ENCODE measurements at places on chromosomes 12 and 14.
A peak's percentile ranks its signal among the peaks of the same experiment; 100 is the strongest.

- DNase-seq, result no peak
Observed at GRCh38 chr14:43204816-43205215, 1302.3 kb downstream of the FSCB start.

GRCh38 chr14:55306938-55307589, 35.8 kb downstream of the FBXO34 start:
- DNase-seq, result peak; percentile 99

GRCh38 chr14:56170028-56170427, 51.8 kb downstream of the PELI2 start:
- no peak for DNase-seq

DNA sequence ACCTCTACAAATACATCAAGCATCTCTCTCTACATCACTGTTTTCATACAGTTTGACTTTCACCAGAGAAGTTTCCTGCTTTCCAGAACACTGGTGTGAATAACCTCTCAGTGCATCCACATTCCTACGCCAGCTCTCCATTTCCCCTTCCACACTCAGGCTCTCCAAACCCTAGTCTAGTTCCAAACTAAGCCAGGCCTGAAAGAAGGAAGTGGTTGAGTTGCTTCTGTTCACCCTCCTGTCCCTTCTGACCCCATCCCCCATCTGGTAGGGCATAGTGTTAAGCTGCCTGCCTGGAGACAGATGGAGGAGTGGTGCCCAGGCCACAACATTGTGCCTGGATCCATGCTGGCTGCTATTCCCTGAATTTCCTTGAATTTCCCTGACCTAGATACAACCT, 132.4 kb downstream of the GPR65 start:
- DNase-seq, result no peak

GRCh38 chr14:105368910-105369652, 29.3 kb upstream of the TEX22 start:
- no peak for DNase-seq

GRCh38 chr14:67426983-67427606, 15.1 kb upstream of the PLEK2 start:
- peak; percentile 69 for DNase-seq

GRCh38 chr12:38161123-38162000, 155.2 kb upstream of the ALG10B start:
- DNase-seq, result no peak

GRCh38 chr14:75496755-75497154, 25.5 kb upstream of the BATF start:
- DNase-seq, result no peak

GRCh38 chr14:53953002-53953827, 3.4 kb downstream of the BMP4 start:
- DNase-seq, result peak; percentile 54

DNA sequence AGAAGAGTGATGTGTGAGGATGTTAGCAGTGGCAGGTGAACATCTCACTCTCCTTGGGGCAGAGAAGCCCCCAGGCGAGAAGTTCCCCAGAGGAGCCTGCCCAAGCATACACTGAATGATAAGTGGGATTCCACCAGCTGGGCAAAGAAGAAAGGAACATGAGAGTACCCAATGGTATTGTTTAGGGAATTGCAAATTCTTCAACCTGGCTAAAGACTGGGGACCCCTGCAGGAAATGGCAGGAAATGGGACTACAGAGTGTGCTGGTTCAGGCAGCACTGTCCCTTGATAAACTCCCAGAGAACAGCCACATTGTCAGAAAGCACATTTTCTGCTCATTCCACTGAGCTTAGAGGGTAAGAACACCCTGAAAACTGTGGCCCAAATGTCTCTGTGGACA, 121.3 kb downstream of the RPS29 start:
- no peak for DNase-seq

GRCh38 chr12:2477009-2477766, 317.6 kb upstream of the FKBP4 start:
- DNase-seq, result no peak

DNA sequence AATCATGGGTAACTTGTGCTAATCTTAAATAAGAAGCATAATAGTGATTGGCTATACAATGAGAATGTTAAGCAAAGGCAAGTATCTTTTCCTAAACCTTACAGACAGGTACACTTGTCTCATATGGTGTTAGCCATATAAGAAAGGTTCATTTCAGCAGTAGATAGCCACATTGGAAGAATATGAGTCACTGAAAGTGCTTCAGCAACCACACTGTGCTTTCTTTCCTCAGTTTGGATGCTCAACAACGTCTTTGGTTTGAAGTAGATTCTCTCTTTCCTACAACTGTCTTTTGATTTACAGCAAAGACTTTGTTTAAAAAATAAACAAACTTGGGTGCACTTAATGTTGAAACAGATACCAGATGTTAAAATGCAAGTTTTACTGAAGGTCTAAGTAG, 8.9 kb downstream of the DDHD1 start:
- no peak for DNase-seq

DNA sequence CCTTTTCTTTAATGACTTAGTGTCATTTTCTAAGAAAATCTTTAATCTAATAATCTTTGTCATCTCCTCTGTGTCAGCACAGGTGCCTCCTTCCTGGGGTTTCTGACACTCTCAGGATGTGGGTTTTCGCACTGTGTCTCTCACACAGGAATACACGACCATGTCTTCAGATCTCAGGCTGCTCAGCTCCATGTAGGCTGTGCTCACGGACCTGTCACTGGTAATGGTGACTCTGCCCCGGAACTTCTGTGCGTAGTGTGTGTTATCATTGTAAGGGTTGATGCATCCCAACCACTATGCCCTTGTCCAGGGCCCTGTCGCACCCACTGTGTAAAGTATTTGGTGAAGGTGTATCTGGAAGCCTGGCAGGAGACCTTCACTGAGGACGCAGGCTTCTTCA, 647.8 kb downstream of the TMEM121 start:
- no peak for DNase-seq

DNA sequence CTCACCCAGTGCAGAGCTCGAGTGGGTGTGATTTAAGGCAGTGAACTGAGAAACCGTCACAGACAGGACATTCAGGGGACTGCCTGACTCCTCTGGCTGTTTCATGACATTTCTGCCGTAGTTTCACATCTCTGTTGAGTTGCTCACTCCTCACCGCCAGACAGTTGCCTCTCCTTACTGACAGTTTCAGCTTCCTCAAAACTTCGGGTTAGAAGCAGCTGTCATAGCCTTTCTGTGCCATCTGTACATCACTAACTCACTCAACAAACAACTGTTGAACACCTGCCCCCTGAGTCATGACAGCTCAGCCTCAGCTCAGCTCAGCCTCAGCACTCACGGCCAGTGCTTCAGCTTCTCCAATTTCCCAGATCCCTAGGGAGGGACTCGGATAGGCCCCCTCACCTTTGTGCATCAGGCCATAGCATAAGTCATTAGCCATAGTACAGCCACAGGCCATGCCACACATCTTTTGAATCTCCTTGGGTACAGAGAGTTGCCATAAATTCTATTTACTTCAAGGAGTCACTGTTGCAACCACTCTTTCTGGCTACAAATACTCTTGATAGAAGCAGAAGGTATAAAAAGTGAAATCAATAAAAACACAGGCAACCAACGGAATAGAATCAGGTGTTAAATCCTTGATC, 6.2 kb upstream of the SLC15A4 start:
- no peak for DNase-seq

DNA sequence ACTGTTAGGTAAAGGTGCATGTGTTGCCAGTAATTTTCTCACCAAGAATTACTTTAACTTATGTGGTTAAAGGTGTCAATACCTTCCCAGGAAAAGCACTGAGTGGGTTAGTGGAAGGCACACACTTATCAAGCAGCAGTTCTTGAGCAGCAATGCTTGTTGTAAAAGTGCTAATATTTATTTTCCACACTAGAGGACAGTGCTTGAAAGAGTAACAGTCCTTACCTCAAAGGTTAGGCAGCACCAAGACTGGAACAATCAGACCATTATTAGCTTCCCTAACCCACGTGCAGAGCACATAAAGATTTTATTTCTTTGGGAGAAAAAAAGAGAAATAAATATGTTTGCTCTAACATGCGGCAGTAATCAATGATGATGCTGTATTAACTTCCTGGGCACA, 48.8 kb upstream of the KRR1 start:
- DNase-seq, result no peak

DNA sequence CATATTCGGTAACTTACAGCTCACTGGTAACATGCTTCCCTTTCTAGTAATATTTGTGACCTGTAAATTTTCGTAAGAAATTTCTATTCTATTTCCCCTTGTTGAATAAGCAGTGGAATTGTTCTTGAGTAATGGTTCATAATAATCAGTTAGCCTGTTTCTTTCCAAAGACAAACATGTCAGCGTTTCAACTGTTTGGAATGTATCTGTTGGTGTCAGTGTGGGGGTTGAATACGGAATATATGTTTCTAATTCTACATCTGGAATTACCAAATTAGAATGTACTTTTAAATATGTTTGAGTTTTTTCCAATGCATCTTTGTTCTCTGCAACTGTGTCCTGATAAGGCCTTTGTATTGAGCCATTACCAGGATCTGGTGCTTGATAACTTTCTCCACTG, 2.0 kb downstream of the BBS10 start:
- no peak for DNase-seq

DNA sequence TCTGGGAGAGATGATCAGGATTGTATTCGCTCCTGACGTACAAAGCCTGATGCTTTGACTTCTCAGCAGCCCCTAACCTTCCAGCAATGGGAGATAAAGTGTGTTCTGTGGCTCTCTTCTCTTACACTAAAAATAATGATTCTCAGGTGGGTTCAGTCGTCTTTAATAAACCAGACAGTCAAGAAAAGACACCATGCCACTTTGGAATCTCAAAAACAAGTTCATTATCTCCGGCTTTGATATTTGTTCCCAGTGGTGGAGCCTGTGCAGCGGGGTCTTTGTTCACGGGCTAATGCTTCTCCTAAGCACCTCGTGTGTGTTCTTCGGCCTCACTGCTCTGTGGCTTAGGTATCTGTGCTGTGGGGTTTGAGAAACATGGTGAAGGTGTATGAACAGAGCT, 1.6 kb downstream of the ACVR1B start:
- DNase-seq, result no peak

DNA sequence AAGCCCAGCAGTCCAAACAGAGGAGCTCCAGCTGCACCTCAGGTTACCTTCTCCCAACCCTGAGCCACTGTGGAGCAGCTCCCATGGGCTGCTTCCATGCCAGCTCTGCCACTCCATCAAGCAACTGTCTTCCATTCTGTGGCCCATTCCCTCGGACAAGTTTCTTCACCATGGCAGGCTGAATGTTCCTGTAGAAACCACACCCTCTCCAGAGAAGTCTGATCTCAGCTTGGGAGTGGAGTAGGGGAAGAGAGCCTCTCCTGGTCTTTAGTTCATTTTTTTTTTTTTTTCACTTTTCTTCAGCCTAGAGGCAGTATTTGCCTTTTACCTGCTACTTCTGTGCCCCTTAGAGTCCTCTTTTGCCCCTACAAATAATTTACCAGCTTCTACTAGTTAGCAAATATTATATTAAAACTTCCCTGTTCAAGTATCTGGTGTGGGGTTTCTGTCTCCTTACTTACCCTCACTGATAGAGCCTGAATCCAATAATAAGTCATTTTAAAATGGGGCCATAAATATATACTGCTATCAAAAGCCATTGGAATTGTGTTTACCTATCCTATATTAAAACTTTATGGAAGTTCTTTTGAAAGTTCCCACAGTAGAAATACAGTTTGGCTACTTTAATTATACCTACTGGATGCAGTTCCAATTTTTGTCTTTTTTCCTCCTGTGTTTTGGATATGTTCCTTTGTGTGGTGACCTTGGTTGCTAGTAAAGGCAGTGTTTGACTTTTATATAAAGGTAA, 11.7 kb upstream of the SLC17A8 start:
- DNase-seq, result no peak

- DNase-seq, result no peak
Observed at GRCh38 chr14:87916103-87916885, 76.7 kb downstream of the GALC start.

- peak; percentile 48 for DNase-seq
Observed at GRCh38 chr12:113471619-113472171, at the start of gene LHX5. Gene LHX5, minus strand, starts transcription at chr12:113471871. Its CDS starts 373 bp downstream, at chr12:113471498.

- DNase-seq, result no peak
Observed at GRCh38 chr14:71078500-71078899, 171.2 kb downstream of the PCNX1 start.

DNA sequence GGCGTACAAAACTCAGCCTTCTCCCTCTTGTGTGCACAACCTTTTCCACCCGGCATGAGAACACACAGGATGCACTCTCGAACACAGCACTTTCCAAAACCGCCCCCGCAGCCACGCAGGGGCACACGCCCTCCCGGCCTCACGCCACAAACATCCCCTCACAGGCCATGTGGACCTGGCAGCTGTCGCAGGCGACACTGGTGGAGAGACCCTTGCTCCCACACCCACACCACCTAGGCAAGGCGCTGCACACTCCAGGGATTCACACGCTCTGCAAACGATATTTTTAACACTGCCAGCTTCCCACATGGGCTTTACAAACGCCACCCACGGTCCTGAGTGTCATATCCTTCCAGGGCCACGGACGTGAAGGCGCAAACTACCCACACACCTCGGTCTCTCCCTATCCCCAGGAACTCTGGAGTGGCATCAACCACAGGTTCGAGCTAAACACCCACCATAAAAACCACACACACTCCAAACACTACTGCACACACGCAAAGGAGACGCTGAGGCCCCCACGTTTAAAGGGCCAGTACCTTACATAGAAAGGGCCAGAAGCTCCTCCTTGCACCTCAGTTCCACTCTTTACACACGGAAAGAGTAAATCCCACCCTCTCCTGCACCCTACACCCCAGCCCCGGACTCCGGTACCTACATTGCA, 12.4 kb upstream of the ITGB7 start:
- DNase-seq, result no peak

DNA sequence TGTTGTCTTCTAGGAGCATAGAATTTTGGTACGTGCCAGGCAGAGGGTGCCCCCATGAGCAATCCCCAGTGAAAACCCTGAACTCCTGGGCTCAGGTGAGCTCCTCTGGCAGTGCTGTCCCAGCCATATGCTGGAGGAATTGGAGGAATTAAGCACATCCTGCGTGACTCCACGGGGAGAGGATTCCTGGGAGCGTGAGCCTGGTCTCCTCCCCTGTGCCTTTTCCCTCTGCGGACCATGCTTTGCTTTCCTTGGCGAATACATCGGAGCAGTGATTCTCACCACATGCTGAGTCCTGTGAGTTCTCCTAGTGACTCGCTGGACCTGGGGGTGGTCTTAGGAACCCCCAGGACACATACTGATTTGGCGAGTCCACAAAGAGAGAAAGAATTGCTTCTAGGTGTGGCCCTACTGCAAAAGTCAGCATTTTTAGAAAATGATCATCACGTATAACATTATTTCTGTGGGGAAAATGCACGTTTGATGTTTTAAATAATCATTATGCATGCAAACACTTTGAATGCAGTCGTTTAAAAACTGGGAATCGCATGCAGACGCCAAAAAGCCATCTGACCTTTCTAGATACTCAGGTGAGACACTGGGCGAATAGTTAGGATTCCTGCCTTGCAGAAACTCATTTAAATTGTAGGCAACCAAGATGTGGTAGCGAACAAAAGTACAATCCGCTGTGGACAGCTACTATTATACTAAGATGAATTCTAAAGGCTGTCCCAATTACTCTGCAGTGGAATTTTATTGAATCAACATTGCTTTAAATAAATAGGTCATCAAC, 370.9 kb downstream of the TMEM132D start:
- DNase-seq, result no peak
